ENCODE measurements at places on chromosomes 12 and 14.

- DNase-seq, result no peak
These were observed 81.1 kb downstream of the MAP1LC3B2 start for GRCh38 chr12:116640281-116640680.

- no peak for DNase-seq
These were observed 35.4 kb downstream of the SPTB start for GRCh38 chr14:64844272-64844671.

GRCh38 chr12:112447106-112447505, 28.4 kb downstream of the PTPN11 start:
- no peak for DNase-seq

- DNase-seq, result no peak
These were observed 22.6 kb upstream of the SNRPF start for GRCh38 chr12:95836185-95836609.

GRCh38 chr14:81423504-81423903, 23.4 kb upstream of the STON2 start:
- DNase-seq, result no peak

DNA sequence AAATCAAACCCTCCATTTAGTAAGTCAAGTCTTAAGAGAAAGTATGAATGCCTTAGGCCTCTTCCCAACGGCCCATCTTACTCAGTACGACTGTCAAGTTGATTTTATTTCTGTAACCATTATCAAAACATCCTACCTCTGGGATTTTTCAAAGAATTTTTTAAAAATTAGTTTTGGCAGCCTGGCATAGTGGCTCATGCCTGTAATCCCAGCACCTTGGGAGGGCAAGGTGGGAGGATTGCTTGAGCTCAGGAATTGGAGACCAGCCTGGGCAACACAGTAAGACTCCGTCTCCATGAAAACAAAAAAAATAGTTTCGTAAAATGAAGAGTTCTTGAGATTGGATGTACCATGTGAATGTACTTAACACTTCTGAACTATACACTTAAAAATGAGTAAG, 4.1 kb downstream of the FGD6 start:
- DNase-seq, result no peak

DNA sequence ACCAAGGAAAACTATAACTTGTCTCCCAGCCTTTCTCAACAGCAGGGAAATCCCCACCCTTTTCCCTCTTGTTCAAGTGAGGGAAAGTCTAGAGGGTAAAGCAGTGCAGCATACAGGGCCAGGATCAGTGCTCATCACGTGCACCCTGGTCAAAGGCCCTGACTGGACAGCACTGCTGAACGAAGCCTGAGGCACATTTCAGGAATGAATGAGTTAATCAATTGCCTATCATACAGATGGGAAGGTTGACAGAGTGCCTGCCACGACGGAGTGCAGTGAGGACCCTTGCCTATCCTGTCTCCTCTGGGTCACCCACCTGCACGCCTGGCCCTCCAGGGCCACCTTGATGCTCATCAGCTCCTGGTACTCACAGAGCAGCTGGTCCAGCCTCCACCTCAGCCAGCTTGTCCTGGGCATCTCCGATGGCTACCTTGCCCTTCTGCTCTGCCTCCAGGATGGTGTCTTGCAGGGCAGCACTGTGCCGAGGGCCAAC, 11.7 kb upstream of the KRT73 start:
- no peak for DNase-seq

DNA sequence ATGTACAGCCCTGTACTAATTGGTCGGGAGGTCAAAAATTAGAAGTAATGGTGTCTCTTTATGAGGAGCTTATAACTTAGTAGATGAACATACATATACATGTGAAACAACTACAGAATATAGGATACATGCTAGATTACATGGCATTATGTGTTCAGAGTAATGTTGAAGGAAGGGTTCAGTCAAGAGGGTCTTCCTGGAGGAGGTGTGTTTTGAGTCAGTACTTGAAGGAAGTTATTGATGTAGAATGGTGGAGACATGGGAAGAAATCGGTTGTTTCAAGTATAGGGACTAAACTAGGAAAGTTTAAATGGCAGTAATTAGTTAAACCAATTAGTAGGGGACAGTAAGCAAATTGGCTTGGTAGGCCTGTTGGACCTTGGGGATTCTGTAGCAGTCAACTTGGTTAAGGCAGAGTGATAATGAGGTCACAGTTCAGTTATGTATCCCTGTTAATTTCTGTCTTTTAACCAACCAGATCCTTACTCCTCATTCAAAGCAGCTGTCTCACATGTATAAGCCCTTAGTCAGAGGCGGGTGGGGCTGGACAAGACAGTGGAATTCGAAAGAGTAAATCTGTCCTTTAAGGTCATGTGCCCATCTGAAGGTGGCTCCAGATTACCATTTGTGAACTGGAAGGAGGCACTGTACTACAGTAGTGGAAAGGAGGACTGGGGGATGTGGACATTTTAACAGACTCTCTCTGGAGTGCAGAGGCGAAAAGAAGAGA, 3.5 kb upstream of the ANKRD52 start:
- DNase-seq, result no peak

GRCh38 chr12:124392667-124393413, 97.9 kb downstream of the RFLNA start:
- DNase-seq, result no peak

DNA sequence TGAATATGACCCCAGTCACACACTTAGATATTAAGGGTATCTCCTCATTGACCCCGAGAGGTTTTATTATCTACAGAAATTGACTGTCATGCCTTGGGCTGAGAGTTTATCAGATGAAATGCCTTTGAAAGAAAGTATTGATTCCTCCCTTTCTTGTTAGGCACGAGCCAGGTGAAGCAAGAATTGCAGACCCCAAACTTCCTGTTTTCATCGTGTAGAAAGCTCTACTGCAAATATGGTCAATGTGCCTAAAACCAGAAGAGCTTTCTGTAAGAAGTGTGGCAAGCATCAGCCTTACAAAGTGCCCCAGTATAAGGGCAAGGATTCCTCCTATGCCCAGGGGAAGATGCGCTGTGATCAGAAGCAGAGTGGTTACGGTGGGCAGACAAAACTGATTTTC, 143.9 kb upstream of the FUT8 start:
- no peak for DNase-seq

DNA sequence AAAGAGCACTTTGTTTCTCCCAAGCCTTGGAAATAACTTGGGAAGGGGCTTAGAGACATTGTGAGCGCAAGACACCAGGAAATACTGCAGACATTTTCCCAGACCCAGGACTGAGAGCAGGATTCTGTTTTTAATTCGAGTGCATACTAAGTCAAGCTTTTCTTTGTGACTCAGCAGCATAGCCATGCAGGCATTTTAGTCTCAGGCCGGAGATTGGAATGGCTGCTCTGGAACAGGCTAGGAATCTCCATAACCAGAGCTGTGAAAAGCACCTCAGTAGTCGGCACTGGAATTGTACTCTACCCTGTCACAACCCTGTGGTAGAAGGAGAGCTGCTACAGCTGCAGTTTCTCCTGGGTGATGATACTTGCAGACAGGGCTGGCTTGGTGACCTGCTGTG, 28.9 kb upstream of the GARIN6 start:
- DNase-seq, result no peak

DNA sequence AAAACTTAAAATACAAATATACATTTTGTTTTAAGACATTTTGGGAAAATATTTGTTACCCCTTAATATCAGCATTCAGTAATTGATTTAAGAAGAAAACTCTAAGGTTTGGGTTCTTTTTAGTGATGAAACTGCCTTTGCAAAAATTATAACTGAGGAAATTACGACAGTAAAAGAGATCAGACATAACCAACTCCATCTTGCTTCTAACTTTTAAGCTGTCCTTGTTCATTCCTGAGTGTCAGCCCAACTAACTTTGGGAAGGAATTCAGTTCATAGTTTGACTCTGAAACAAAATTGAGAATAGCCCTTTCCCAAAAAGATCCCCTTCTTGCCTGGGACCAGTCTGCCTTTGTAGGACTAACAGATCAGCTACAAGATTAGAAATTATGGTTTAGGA, 93.0 kb downstream of the TMTC1 start:
- DNase-seq, result no peak

DNA sequence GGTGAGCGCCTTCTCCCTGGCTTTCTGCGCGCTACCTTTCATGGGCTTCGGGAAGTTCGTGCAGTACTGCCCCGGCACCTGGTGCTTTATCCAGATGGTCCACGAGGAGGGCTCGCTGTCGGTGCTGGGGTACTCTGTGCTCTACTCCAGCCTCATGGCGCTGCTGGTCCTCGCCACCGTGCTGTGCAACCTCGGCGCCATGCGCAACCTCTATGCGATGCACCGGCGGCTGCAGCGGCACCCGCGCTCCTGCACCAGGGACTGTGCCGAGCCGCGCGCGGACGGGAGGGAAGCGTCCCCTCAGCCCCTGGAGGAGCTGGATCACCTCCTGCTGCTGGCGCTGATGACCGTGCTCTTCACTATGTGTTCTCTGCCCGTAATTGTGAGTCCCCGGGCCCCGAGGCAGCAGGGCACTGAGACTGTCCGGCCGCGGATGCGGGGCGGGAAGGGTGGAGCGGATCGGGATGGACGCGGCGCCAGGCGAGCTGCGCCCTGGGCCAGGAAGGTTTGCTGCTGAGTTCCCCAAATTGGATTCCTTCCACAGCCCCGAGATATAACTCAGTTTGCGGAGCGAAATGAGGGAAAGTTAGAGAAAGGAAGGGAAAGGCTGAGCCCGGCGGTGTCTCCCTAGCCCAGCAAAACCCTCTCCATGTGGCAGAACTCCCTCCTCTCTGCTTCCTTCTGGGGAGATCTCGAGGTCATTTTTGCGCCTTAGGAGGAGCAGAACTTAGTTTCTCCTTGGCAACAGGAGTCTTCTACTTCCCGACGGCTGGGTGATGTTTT, 972 bp downstream of the PTGDR start:
- DNase-seq, result no peak

GRCh38 chr12:40020261-40020691, 85.6 kb downstream of the SLC2A13 start:
- no peak for DNase-seq

DNA sequence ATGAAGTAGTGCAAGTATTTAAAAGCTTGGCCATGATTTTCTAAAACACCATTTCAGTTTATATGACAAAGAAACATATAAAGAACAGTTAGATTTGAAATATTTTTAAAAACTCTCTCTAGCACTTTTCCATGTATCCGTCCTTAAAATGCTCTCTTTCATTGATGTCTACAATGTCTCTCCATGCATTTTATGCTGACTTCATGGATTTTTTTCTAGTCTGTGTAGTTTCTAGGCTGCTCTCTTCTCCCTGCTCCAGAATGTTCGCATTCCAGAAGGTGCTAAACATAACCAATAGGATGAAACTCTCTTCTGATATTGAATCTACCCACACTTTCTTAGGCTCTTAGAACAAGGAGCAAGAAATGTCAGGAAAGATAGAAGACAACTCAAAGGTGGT, 124.8 kb downstream of the PLCZ1 start:
- no peak for DNase-seq

DNA sequence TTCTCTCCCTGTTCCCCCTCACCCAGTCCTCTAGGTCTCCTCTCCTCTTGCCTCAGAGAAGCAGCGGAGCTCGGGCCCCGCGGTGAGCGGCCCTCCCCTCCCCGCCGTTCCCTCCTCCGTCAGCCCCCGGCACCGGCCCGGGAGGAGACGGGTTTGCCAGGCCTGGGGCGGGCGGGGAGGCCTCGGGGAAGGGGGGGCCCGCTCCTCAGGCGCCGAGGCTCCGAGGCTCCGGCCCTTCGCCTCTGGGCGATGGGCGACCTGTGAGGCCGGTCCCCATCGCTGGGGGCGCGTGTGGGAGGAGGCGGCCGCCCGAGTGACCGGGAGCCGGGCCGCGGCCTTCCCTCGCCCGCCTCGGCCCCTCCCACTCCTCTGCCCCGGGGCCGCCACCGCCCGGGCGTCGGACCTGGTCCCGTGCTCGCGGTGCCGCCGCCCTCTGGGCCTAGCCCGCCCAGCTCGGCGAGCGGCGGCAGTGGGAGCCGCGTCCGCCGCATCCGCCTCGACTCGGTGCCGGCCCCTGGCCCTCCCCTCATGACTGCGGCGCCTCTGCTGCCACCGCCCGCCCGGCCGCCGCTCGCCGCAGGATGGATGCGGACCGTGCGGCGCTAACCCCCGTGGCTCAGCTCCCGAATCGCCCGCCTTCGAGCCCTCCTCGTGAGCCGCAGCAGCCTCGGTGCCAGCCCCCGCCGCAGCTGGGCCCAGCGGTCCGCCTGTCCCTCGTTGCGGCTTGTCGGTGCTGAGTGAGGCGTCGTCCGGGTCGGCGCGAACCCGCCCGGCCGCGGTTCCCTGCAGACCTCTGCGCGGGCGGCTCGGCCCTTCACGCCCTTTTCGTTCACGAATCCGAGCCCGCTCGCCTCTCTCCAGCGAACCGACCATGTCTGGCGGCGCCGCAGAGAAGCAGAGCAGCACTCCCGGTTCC, 574 bp downstream of the WNK1 start:
- DNase-seq, result no peak

All from NCI-H1048 (cell line).